Activated naive CD4-positive, alpha-beta T cell (primary cell): ENCODE measurements at places on chromosomes 7 and 10.

GRCh38 chr7:7670490-7670889 lies 29.9 kb downstream of the UMAD1 start:
- no peak for DNase-seq

- DNase-seq = no peak
These were observed 56.6 kb downstream of the TASOR2 start for GRCh38 chr10:5741276-5741675.

DNA sequence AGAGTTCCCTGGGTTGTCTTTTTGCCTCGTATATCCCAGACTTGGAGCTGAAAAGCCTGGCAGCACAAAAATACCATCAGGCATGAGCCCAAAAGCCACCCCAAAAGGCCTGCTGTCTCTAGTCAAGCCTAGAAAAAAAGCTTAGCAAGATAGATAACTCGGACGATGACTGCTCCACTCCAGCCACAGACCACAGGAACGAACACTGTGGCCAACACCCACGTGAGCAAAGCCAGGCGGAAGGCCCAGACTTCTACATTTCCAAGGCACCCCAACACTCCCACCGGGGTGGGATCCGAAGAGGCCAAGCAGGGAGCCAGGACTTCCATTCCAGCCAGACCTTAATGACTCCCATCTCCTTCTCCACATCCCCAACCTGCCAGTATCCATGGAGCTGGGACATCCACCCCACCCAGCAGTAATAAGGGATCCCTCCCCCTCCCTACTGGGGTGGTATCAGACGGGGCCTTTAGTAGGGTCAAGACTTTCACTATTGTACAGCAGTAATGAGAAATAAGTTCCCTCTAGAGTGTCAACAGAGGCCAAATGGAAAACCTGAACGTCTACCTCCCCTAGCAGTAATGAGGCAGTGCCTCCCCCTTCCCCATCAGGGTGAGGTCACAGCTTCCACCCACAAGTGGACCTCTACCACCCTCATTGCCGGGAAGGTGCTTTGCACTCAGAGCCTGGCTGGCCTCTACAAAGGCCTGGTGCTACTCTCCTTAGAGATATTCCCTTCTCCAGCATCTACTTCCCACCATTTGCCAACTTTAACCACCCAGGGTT lies 23.0 kb downstream of the PRLHR start:
- DNase-seq = no peak

DNA sequence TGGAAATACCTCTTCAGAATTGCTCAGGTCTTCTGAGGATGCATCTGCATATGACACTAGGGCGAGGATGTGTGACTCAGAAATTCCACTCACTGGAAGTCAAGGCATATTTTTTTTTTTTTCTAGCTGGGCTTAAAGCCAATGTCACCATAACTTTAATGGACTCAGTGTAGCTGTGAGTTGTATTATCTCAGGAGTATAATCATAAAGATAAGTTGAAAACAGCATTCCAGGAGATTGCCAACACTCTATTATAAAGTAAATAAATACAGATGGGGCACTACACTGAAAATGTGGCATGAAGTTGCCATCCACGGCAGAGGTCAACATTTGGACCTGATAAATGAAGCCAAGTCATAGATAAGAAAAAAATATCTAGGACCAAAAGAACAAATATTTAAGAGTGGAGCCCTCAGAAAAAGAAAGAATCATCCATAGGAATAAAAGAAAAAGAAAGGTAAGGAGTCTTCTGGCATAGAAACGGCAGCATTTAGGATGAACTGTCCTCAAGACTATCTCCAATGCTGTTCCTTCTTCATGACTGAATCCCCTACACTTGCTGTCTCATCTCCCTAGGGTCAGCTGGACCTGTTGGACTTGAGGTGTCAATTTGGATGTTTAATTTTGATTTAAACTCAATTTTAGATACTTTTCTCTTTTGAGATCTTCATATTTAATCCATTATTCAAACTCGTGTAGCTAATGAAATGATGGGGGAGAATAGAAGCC lies 72.9 kb upstream of the CAV2 start:
- no peak for DNase-seq

- DNase-seq = no peak
These were observed 26.0 kb downstream of the EN2 start for GRCh38 chr7:155483868-155484325.
